ENCODE measurements at places on chromosomes 1 and 21.

DNA sequence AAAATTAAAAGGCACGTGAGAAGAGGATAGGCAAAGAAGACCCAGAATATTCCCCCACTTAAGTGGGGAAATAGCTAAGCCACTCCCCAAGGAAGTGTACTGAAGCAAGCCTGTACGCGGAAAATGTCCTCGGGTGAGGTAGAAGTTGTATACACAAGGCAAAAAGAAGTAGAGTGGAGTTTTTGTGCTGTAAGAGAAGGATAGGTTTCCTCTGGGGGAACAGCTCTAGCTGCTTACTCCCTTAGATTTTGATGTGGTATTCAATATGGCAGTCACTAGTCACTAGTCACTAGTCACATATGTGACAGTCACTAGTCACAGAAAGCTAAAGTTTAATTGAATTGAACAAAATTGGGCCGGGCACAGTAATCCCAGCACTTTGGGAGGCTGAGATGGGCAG lies 7.6 kb downstream of the TXNIP start:
- DNase-seq, result no peak

DNA sequence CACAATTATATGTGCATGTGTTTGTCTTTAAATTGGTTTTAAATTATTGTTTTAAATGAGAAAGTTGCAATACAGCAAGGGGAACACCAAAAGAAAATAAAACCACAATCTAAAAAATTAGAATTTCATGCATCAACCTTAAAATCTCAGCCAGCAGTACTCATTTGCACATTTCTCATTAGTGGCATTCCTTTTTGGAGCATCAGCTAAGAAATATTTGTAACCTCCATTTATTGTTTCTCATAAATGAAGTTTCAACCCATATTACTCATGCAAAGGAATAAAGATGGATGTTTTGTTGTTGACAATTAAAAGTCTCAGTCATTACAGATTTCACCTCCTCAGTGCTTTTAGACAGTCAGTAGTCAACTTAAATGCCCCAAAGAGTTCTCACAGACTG lies 160.1 kb downstream of the TBX15 start:
- DNase-seq, result no peak

DNA sequence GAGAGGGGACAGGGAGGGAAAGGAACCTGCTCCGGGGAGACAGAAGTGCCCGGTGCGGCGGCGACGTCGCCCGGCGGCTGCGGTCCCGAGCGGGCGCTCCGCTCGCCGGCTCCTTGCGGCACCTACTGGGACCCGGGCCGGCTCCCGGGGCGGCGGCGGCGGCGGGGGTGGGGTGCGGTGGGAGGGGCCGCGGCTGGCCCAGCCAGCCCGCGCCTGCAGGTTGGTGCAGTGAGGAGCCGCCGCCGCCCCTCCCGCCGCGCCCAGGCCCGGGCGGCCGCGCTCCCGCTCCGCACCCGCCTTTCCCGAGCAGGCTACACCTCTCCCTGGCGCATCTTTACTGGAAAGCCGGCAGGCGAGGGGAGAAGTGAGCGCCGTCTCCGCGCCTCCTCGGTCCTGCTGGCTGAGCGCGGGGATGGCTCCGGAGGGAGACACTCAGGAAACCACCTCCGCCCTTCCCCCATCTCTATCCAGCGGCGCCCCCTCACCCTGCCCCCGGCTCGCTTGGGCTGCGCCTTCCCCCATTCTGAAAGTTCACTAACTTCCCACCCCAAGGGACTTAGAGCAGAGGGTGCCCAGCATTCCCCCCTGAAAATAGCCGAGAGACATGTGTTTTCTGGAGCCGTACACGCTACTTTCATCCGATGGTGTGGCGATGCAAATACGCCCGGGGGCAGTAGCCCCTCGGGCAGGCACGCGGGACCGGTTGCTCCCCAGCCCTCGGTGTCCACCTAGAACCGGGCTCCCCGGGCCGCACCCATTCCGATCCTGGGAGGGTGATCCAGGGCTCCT lies at the start of gene PLD5:
Gene PLD5, minus strand, starts transcription at position 127 of the 789 bp plus-strand sequence.
- peak; percentile 34 for DNase-seq

DNA sequence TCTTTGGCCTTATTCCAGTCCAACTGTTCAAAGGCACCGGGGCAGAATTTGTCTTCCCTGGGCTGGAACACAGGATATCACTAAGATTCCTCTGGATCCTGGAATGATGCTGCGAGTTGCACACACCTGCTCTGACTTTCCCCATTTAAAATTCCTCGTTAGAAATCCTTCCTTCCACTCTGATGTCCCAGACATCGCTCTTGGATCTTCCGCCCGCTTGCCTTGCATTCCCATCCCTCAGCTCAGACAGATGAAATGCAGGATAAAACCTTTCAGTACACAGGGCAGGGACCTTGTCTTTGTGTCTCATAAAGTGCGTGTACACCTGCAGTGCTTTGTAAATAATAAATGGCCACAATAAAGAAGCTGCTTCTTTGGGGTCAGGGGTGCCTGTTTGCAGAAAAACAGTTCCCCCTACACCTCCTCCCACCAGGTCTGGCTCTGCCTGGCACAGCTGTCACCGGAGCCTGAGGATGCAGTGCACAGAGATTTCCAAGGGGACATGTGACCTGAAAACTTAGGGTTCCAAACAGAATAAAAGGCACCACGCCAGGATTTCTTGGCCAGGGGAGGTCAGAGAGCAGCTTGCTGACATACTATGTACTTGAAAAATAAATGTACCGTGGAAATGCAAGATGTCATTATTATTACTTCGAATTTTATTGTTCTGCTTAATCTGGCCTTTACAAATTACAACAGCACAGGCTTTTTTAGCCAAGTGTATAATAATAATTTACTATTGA lies 62.9 kb upstream of the SYT6 start:
- peak; percentile 89 for DNase-seq

DNA sequence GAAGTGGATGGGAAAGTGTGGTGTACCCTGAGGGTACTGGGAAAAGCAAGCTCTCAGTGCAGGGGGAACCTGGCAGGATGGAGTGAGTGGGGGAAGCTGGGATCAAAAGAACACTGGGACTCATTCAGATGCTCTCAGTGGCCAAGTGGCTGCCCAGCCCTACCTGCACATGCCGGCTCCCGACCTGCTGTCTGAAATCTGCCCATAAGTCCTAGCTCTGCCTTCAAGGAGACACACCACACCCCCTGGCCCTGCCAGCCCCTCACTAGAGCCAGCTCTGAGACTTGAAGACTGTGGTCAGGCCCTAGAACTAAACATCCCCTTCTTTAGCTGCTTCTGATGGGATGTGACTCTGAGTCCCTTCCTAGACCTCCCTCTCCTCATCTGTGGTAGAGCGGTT lies 2.2 kb downstream of the TMEM54 start:
- DNase-seq, result no peak

GRCh38 chr1:94679332-94680038 lies 137.9 kb upstream of the F3 start:
- no peak for DNase-seq

DNA sequence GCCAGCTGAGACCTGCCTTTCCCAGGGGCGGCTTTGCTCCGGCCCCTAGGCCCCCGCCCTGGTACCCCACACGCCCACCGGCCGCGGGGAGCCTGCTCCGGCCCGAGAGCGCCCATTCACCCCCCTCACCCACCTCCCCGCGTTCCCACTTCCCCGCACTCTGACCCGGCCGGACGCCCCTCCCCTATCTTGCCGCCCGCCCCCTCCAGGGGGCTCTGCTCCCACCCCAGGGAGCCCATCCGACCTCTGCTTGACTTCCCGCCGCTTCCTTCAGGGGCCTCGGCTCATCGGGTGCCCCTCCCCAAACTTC lies 466 bp downstream of the HTR6 start:
- no peak for DNase-seq

DNA sequence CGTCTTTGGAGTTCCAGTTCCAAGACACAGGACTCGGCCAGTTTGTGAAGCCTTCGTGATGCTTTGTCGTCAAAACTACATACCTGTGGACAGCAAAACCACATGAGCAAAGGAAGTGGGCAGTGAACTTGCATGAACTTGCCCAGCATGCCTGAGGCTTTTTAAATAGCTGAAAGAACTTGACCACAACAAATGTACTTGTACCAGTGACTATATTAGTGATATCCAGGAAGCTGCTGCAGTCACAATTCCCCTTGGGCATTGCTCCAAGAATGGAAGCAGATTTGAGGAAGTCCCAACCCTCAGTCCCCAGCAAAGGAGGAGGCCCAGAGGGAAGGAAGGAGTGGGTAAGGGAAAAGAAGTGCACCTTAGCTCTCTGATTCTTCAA lies 2.6 kb downstream of the FUCA1 start:
- no peak for DNase-seq

- no peak for DNase-seq
These were observed 30.0 kb downstream of the TENT5C start for GRCh38 chr1:117635805-117636204.

- DNase-seq, result no peak
These were observed 79.3 kb downstream of the USP25 start for GRCh38 chr21:15809065-15809464.

DNA sequence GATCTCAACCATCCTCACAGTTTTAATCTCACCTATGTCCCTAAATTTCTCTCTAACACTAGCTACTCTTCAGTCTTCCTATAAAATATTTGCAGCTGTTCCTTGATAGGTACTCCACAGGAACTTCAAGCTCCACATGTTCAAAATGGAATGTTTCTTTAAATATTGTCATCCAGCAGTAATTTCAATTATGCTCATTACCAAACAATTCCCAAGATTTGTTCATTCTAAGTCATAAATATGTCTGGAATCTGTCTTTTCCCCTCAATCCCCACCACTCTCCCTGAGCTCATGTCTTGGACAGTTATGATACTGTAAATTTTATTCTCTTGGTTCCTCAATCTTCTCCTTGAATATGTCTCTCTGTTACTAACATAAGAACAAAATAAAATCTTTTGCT lies 214.4 kb downstream of the NRIP1 start:
- no peak for DNase-seq

- no peak for DNase-seq
These were observed 12.2 kb upstream of the CCDC27 start for GRCh38 chr1:3740042-3740441.

- no peak for DNase-seq
These were observed 168.8 kb downstream of the EIF4G3 start for GRCh38 chr1:21007876-21008275.

DNA sequence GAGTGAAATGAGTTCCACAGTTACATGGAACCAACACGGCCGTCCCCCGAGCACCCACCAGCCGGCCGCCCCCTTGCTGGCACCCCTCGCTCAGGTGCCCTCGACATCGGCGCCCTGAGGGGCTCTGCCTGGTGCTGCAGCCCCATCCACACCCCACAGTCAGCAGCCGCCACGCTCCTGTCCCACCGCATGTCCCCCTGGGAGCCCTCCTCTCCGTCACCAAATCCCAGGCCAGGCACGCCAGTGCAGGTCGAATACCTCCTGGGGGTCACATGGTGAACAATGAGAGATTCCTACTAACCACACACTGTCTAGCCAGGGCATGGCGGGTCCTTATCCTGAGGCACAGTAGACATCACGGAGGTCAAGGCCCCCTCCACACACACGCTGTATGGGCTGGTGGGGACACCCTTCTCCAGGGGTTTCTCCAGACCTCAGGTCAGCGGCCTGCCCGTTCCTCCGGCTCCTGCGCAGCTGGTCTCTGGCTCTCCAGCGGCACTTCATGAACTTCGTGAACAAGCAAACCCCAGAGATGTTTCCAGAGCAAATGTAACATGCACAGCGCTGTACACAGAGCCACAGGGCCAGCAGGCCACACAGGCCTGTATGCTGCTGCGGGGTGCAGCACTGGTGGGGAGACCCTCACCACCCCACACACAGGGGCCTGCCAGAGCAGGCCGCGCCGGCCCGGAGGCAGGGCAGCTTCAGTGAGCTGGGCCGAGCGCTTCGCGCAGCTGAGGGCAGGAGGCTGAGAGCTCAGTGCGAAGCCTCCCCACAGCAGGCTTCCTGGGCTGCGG lies 21.8 kb downstream of the POFUT2 start:
- DNase-seq, result no peak

Measured in NCI-H1105 treated with DMSO at 0.1 percent for 48 hours (cell line).